ENCODE measurements at places on chromosomes 7 and 10. TPM values are rescaled to one million over a fixed set of nuclear protein-coding genes. Genes with fewer than 3 reads are reported as not detected.

Gene TBX20
- 1.9 TPM for total RNA-seq

Gene CCDC3
- 1.1 TPM for total RNA-seq

Gene ANKRD2
- total RNA-seq: not detected

- DNase-seq: no peak
Measured at GRCh38 chr10:58829839-58830238, 317.2 kb downstream of the BICC1 start.

GRCh38 chr7:92815412-92815811, 21.0 kb downstream of the CDK6 start:
- DNase-seq: no peak

GRCh38 chr7:19537942-19538401, 170.9 kb downstream of the POLR1F start:
- DNase-seq: no peak

- DNase-seq: no peak
Measured at GRCh38 chr7:6623589-6624245, 8.3 kb downstream of the ZNF853 start.

DNA sequence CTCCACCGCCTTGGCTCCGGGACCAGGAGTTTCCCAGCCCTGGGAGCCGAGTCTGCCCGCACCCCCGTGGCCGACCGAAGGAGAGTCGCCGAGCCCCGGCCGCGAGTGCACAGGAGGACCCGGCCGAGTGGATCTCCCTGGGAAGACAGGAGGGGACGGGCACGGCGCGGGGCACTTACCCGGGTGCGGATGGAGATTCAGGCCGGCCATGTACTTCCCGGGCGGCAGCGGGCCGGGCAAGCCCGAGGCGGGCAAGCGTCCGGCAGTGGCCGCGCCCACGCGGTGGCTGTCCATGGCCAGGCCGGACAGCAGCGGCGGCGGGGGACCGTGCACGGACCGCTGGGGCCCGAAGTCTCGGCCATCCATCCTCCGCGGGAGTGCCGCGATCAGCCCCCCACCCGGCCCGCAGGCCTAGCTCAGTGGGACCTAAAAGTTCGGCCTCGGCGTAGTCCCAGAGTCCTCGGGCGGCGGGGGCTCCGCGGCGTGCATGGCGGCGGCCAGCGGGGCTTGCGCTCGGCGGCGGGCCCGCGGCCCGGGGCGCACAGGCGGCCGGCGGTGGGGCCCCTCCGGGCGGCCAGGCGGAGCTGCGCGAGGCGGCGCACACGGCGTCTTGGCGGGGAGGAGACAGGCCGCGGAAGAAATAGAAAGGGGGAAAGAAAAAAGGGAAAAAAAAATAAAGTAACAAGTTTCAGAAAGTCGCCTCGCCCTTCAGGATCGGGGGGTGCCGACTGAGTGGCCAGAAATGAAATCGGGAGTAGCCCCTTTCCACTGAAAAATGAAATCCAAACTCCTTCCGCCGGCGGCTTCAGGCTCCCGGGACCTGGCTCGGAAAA, 2.5 kb downstream of the TNRC18 start:
- DNase-seq: peak; percentile 52

Data from Daoy (cell line).